Tibial nerve (tissue), 4 donors: ENCODE measurements at places on chromosomes 13 and 19. TPM values are rescaled to one million over a fixed set of nuclear protein-coding genes. Genes with fewer than 3 reads are reported as not detected.

GRCh38 chr13:22062478-22063205 lies 391.8 kb downstream of the FGF9 start:
- H3K36me3 ChIP-seq: no peaks in the 10 kb centered on the region
- H3K27ac ChIP-seq: no peak overlapping the region
- no peaks in the 10 kb centered on the region for H3K27me3 ChIP-seq
- H3K4me1 ChIP-seq: no peaks in the 10 kb centered on the region

DNA sequence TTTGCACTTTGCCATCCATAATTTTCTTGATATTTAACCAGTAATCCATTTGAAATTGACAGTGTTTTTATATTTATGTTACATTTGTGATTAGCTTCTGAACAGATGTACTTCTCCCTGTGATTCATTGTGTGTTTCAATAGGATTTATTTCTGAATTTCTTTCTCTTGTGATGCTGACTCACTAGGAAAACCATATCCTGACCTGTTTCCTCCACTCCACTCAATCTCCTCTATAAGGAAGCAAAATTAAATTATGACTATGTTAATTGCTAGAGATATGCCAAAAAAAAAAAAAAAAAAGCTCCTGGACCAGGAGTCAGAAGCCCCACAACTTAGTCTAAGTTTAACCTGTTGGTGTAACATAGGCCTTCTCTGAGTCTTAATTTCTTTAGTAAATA lies 614.6 kb upstream of the SPRY2 start:
- H3K36me3 ChIP-seq: no peaks in the 10 kb centered on the region
- H3K4me3 ChIP-seq: no peak overlapping the region
- DNase-seq: no peak
- H3K27me3 ChIP-seq: no peaks in the 10 kb centered on the region

DNA sequence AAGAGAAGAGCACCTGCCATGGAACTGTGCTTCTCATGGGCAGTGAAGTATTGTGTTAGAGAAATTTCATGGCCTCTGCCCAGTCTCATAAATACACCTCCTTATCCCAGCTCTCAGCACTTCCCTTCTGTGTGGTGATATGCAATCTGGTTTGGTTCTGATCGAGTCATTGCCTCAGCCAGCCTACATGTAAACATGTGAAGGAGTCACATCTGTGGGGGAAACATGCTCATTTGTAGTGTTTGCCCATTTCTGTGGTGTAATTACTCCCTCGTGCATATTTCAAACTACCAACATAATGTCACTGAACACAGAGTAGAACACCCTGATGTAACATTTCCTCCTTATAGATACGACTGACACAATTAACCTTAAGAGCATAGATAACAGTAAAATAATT lies 183.0 kb downstream of the DCT start:
- no peak for DNase-seq
- H3K4me3 ChIP-seq: no peak overlapping the region
- H3K4me1 ChIP-seq: no peaks in the 10 kb centered on the region
- no peaks in the 10 kb centered on the region for H3K36me3 ChIP-seq
- H3K27me3 ChIP-seq: no peaks in the 10 kb centered on the region

DNA sequence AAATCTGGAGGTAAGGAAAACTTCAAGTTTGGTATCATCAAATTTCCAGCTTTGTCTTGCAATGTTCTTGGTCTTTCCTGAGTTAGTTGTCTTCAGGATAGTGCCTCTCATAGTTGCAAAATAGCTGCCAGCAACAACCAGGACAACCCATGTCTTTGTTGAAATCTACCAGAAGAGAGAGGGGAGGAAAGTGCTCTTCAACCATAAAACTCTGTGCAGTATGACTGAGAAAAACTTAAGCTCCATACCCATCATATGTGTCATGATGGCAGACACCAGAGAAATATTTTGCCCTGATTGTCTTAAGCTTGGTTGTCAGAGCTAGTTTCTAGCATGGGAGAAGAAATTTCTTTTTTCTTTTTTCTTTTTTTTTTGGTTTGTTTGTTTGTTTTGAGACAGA lies 103.3 kb downstream of the SPRY2 start:
- H3K27me3 ChIP-seq: no peaks in the 10 kb centered on the region
- DNase-seq: no peak
- H3K4me1 ChIP-seq: no peaks in the 10 kb centered on the region
- H3K27ac ChIP-seq: no peak overlapping the region
- no peak overlapping the region for H3K4me3 ChIP-seq

DNA sequence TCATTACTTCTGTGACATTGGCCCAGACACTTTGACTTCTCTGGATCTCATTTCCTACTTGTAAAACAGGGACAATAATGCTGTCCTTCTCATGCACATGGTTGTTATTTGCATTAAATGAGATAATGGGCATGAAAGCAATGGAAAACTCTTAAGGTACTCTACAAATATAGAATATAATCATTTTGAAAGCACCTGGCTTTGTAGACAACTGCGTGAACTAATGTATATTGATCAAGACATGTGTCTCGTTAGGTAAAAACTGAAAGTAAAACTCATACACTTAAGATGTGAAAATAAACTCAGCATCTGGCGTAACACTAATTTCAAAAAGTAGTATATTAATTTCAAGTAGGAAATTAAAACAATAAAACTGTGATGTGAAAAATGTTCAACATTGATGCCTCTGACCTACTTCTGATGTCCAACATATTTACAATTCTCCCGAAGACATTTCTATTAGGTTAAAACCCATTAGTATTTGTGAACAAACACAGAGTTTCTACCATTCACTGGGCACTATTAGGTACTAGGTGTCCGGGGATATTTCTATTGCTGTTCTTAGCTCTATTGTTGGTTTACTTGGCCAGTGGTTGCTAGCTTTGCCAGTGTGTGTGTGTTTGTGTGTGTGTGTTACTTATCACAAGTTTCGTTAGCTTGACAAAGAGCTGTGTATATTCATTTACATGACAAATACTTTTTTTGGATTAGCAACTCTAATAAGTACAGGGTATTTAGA lies 220.5 kb downstream of the KCNRG start:
- H3K36me3 ChIP-seq: no peaks in the 10 kb centered on the region
- H3K4me1 ChIP-seq: peaks cover 7% of the 10 kb centered on the region
- H3K27ac ChIP-seq: no peak overlapping the region
- no peak overlapping the region for H3K4me3 ChIP-seq

GRCh38 chr19:16836115-16837034 lies 7.2 kb downstream of the SIN3B start:
- peaks cover 5% of the 10 kb centered on the region for H3K36me3 ChIP-seq
- no peak overlapping the region for H3K27ac ChIP-seq
- DNase-seq: no peak

GRCh38 chr19:18196511-18196845 lies 3.5 kb downstream of the MPV17L2 start:
- H3K4me1 ChIP-seq: peaks cover 27% of the 10 kb centered on the region
- no peak for DNase-seq
- H3K4me3 ChIP-seq: no peak overlapping the region
- no peaks in the 10 kb centered on the region for H3K27me3 ChIP-seq
- no peaks in the 10 kb centered on the region for H3K36me3 ChIP-seq

Gene PTH2
- not detected for total RNA-seq

Gene CGB1
- total RNA-seq: not detected

Gene CEACAM4
- total RNA-seq: 1.7 TPM

Gene CRLF1
- 39.8 TPM for total RNA-seq

- no peaks in the 10 kb centered on the region for H3K27me3 ChIP-seq
- no peaks in the 10 kb centered on the region for H3K36me3 ChIP-seq
- H3K4me3 ChIP-seq: no peak overlapping the region
- H3K4me1 ChIP-seq: no peaks in the 10 kb centered on the region
- DNase-seq: no peak
Measured at GRCh38 chr19:42538841-42539709, 10.8 kb upstream of the CEACAM1 start.

GRCh38 chr19:1967087-1967608 lies 26.2 kb downstream of the CSNK1G2 start:
- H3K36me3 ChIP-seq: peaks cover 46% of the 10 kb centered on the region
- no peak overlapping the region for H3K27ac ChIP-seq
- no peak for DNase-seq
- H3K4me1 ChIP-seq: no peaks in the 10 kb centered on the region

GRCh38 chr19:17757125-17757524 lies 5.8 kb downstream of the FCHO1 start:
- no peak overlapping the region for H3K27ac ChIP-seq
- H3K4me3 ChIP-seq: no peak overlapping the region
- H3K4me1 ChIP-seq: peaks cover 5% of the 10 kb centered on the region
- H3K36me3 ChIP-seq: no peaks in the 10 kb centered on the region

DNA sequence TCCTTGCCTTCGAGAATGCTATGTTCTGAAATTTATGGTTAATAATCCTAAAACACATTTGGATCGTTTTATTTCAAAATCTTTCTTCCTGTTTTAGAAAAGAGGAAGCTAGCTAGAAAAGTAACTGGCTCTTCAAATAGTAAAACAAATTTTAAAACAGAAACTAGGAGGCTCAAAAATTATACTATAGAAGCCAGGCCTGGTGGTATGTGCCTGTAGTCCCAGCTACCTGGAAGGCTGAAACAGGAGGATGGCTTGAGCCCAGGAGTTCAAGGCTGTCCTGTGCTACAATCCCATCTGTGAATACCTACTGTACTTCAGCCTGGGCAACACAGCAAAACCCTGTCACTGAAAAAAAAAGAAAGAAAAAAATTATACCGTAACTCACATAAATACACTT lies 57.9 kb downstream of the ELF1 start:
- DNase-seq: no peak
- no peak overlapping the region for H3K4me3 ChIP-seq
- H3K36me3 ChIP-seq: peaks cover 19% of the 10 kb centered on the region
- H3K27ac ChIP-seq: no peak overlapping the region
- peaks cover 60% of the 10 kb centered on the region for H3K4me1 ChIP-seq

DNA sequence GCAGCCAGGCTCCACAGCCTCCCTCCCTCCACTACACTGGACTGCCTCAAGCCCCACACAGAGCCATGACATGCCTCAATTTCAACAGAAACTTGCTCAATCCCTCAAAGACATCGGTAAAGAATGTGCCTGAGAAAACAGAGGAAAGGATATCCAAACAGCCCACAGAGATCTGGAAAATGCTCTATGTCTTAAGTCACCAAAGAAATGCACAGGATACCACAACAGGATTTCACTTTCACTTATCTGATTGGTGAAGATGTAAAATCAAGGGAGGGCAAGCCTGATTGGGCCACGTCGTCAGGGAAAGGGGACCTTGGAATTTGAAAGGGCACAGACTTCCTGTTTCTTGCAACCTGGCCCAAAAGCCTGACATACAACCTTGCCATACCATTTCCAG lies 14.2 kb downstream of the CACNA1A start:
- H3K27me3 ChIP-seq: no peaks in the 10 kb centered on the region
- no peak for DNase-seq
- H3K4me1 ChIP-seq: no peaks in the 10 kb centered on the region
- H3K36me3 ChIP-seq: no peaks in the 10 kb centered on the region
- no peak overlapping the region for H3K27ac ChIP-seq

- no peak for DNase-seq
- H3K27ac ChIP-seq: no peak overlapping the region
- H3K4me3 ChIP-seq: no peak overlapping the region
- no peaks in the 10 kb centered on the region for H3K4me1 ChIP-seq
Measured at GRCh38 chr13:73902296-73902695, 231.9 kb downstream of the KLF12 start.

Gene ANGPTL8
- not detected for total RNA-seq

Gene CEACAM19
- total RNA-seq: 38.7 TPM

Gene FAM83E
- total RNA-seq: not detected

GRCh38 chr19:36115453-36116343 lies at the start of gene TBCB:
Gene TBCB, plus strand, starts transcription at chr19:36115468. Its CDS starts 93 bp downstream, at chr19:36115561.
- H3K4me3 ChIP-seq: peak within 1 kb of the TSS; percentile 59
- DNase-seq: peak; percentile 74
- H3K27ac ChIP-seq: peak within 1 kb of the TSS; percentile 95
- peaks cover 59% of the 10 kb centered on the region for H3K4me1 ChIP-seq
- H3K36me3 ChIP-seq: no peaks in the 10 kb centered on the region

Gene ZNF552
- 8.4 TPM for total RNA-seq

Gene FBXL3
- 160 TPM for total RNA-seq

DNA sequence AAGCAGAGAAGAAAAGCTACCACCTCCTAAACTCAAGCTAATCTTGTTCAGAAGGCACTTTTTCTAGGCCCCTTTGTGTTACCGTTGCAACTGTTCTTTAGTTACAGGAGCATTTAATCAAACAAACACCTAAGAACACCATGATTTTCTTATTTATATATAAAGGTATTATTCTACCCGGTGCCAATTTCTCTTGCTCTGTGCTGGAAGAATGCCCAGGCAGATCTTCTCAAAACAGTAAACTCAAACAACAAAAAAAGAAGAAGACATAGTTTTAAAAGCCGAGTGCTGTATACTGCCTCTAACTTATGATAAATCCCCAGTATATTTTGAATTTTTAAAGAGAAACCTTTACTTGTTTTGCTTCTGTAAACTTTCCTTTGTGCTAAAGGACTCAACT lies 20.4 kb downstream of the SLC7A1 start:
- DNase-seq: no peak
- no peaks in the 10 kb centered on the region for H3K27me3 ChIP-seq
- no peaks in the 10 kb centered on the region for H3K36me3 ChIP-seq
- H3K27ac ChIP-seq: no peak overlapping the region
- H3K4me1 ChIP-seq: no peaks in the 10 kb centered on the region
- no peak overlapping the region for H3K4me3 ChIP-seq
